Immature natural killer cell (primary cell): ENCODE measurements at places on chromosomes 12 and 14.

GRCh38 chr14:22685467-22685866 lies 41.3 kb upstream of the OR6J1 start:
- DNase-seq, result no peak

DNA sequence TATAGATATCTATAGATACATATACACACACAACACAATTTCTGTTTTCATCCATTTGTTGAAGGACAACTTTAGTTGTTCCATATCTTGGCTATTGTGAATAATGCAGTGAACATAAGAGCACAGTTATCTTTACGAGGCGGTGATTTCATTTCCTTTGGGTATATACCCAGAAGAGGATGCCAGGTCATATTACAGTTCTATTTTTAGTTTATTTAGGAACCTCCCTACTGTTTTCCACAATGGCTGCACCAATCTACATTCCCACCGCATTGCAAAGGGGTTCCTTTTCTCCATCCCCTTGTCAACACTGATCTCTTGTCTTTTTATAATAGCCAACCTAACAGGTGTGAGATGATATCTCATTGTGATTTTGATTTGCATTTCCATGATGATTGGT lies 143.4 kb upstream of the ARHGAP5 start:
- no peak for DNase-seq

GRCh38 chr14:24310265-24310645 lies 315 bp downstream of the LTB4R2 start:
- no peak for DNase-seq

DNA sequence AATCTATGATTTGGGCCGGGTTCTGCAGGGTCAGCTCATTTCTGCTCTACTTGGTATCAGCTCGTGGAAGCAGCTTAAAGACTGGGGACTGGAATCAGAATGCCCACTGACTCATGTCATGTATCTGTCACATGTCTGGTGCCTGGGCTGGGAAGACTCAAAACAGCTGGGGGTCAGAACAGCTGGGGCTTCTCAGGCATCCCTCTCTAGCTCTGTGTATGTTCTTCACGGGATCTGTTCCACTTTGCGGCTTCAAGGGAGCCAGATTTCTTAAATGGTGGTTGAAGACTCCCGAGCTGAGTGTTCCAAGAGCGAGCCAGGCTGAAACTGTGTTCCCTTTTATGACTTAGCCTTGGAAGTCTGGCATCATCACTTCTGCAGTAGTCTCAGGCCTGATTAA lies 11.9 kb downstream of the AEBP2 start:
- no peak for DNase-seq

DNA sequence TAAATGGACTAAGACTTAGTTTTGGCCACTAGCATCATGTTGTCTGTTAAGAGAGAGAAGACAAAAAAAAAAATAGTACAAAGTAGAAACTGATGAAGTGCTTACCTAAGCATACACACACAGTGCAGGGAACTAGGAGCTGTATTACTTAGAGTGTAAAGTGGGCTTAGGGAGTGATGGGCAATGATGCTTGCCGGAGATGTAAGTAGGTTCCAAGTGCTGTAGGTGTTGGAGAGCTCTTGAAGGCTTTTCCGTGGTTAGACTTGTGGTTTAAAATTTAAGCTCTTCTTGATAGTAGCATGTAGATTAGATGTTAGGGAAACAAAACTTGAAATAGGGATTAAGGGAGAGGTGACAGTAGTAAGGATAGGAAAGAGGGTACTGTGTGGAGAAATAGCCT lies 34.7 kb downstream of the MIA2 start:
- DNase-seq, result peak; percentile 15

- DNase-seq, result no peak
Measured at GRCh38 chr14:90300611-90301047, 31.1 kb downstream of the NRDE2 start.

DNA sequence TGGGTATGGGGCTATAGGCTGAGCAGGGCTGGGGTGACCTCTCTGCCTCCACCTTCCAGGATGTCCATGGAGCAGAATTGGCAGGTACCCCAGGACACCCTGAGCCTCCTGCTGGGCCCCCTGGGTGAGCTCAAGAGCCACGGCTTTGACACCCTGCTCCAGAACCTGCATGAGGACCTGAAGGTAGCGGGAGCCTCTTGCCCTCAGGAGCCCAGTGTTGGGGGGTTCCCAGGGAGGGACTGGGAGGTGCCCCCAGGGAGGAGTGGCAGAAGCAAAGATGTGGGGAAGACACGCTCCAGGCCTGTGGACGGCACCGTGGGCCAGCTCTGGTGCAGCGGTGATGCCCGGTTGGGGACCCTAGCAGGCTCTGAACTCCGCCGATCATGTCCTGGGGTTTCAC lies 8.3 kb downstream of the TNFAIP2 start:
- no peak for DNase-seq

DNA sequence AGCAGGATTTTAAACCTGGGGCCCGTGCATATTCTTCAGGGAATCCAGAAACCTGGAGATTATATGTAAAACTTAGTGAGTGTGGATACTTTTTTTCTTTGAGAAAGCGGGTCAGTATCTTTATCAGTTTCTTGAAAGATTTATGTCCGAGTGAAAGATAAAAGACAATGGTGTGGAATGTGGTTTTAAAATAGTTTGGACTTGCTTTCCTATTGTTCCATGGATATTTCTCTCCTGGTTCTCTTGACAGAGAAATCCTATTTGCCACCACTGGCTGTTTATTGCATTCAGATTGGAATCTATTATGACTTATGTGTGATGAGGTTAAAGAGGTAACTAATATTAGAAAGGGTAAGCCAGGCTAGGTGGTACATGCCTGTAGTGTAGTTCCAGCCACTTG lies 27.4 kb downstream of the KTN1 start:
- no peak for DNase-seq

DNA sequence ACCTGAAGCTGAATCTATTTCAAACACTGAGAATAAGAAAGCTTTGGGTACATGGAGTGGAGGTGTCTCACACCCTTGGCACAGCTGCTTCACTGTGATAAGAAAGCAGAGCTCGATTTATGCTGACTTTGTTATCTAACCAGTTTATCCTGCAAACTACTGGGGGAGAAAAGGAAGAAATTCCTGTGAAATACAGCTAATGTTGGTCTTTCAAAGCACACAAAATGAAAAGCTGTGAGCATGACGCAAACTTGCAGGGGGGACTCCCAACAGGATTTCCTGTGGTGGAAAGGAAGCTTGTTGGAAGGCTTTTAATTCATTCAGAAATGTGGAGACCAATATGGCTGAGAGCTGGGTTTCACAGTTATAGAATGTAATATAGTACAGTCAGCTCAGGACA lies 53.4 kb downstream of the SRGAP1 start:
- DNase-seq, result no peak

GRCh38 chr14:64737391-64738280 lies 33.4 kb downstream of the PLEKHG3 start:
- no peak for DNase-seq

- DNase-seq, result no peak
Measured at GRCh38 chr12:92745856-92746550, 43.2 kb downstream of the PLEKHG7 start.

GRCh38 chr14:75877884-75878283 lies 103.9 kb downstream of the TGFB3 start:
- no peak for DNase-seq
